ENCODE measurements at places on chromosomes 2 and 18.

- no peak for DNase-seq
These were observed 61.3 kb downstream of the NEB start for GRCh38 chr2:151673016-151673415.

- no peak for DNase-seq
These were observed 62.9 kb downstream of the POMC start for GRCh38 chr2:25105336-25106085.

GRCh38 chr2:239663364-239663924 is 262.6 kb upstream of the HDAC4 start:
- no peak for DNase-seq

GRCh38 chr2:25794544-25795276 is 83.6 kb downstream of the ASXL2 start:
- no peak for DNase-seq

DNA sequence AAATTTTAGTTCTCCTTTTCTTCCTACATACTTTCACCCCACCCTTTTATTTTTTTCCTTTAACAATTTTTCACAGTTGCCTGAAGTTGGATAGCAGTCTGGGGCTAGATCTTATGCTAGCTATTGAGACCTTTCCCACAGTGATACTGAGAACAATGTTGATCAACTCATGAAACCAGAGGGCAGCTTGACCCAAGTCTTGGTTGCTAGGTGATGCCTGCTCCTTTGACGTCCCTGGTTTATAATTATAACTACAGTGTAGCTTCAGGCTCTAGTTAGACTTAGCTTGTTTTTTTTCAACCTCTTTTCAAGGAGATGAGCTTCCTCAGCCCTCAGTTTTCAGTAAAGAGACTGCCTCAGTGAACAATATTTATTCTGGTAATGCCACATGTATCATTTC is 648.5 kb downstream of the IRS1 start:
- DNase-seq = no peak

- no peak for DNase-seq
These were observed 1.3 kb downstream of the RNPEPL1 start for GRCh38 chr2:240569523-240569997.

- DNase-seq = no peak
These were observed 291.6 kb upstream of the STON1 start for GRCh38 chr2:48238381-48238780.

DNA sequence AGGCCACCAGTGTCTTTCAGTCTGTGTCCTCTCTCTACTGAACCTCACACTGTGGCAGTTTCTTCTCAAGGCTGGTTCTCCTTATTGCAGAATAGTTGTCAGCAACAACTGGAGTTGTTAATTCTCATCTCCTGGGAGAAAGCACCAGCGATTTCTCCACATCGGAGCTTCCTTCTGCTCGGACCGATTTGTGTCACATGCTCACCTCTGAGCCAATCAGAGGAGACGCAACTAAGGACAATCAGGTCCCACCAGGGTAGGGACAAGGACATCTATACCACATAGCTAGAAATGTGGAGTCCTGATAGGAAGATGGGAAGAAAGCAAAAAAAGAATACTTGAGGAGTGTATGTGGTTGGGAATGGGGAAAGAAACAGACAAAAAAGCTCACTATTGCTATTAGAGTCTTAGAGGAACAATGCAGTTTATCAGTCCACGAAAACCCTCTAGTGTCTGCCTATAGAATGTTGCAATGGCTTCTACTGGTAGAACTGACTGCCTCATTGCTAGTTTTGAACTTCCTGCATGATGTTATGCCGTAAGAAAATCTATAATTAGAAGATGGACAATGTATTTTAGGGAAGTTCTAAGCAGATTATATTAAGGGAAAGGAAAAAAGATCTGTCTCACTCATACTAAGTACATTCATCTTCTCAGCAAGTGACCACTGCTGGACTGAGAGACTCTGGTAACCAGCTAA is 169.7 kb downstream of the CDCA7 start:
- no peak for DNase-seq

GRCh38 chr18:54911551-54911950 is 47.7 kb downstream of the CCDC68 start:
- no peak for DNase-seq

- no peak for DNase-seq
These were observed 127.4 kb downstream of the GBX2 start for GRCh38 chr2:236040600-236041328.

GRCh38 chr18:31680831-31681568 is 3.4 kb downstream of the B4GALT6 start:
- no peak for DNase-seq

DNA sequence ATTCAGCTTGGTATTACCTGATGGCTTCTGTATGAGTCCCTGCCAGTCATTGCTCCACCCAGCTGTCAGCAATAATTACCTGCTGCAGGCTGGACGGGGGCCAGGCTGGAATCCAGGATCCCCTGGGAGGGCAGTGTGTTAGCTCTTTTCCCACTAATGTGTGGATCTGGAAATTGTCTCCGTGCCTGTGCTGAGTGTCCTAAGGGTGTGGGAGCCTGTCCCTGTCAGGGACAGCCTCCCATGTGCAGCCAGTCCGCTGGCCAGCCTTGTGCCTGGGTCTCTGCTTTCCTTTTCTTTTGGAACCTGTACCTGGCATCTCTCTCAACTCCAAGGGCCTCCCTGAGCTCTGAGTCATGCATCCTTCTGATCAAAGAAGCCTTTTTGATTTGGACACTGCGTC is 107.2 kb upstream of the SPRED2 start:
- DNase-seq = no peak

- DNase-seq = no peak
These were observed 240.8 kb downstream of the BCL11A start for GRCh38 chr2:60312618-60313017.

DNA sequence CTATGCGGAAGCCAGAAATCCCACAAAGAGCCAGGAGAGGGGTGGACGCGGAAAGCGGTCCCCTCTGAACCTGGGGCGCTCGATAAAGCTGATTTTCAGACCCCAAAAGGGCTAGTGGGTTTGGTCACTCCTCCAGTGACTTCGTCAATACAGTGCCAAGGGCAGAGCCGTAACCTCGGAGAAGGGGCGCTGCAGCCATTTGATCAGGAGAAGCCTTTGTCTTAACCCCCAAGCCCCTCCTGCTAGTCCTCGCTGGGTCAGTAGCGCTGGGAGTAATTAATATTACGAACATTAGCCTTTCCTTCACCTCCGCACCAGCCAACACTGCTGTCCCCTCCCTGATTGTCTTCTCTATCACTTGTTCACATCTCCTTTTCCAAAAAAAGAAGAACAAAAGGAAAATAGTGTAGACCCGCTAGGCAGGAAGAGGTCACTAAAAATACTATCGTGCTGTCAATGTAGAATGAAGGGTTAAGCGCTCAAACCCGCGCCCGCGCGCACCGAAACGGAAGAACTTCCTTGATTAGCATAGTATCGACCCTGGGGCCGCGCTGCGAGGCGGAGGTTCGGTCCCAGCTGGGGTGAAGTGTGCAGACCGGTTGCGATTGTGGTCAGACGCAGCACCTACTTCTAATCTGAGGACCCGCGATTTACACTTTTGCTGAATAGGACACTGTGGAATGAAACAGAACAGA is 63.2 kb upstream of the MAPRE2 start:
- DNase-seq = peak; percentile 69

GRCh38 chr2:100791936-100792308 is 28.0 kb upstream of the NPAS2 start:
- DNase-seq = no peak

- DNase-seq = no peak
These were observed 8.9 kb downstream of the ZFP36L2 start for GRCh38 chr2:43217228-43218154.

DNA sequence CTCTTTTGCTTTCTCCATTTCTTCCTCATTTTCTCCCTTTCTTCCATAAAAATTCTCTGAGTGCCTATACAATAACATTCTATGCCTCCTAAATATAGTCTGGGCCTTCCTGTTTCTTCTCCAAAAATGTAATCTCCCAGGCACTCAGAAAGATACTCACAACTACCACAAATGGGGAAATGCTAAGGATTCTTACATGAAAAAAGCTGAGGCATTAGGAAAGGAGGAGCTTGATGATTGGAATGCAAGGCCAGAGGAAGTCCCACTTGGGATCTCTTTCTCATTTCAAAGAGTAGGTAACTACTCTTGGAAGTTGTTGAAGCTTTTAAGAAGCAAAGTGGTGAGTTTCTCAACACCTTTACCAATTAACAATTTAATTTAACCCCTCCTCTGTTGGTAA is 3.4 kb downstream of the VSNL1 start:
- DNase-seq = no peak

DNA sequence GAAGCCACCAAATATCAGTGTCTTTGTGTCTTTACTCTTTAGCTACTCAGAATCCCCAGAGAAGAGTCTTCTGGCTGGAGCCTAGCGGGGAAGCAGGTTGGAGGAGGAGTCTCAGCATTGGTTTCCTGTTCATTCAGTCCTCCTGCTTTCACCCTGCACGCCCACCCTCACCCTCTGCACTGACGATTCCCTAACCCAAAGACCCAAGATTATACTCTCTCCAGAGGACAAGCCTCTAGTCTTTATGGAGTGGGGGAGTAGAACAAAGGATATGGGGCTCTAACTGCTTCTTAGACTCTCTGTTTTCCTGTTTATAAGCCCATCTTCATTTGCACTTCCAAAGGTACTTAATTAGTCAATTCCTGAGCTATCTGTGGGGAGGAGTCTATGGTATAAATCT is 338.8 kb downstream of the AGPS start:
- no peak for DNase-seq

GRCh38 chr2:85326406-85327159 is 1.2 kb downstream of the TGOLN2 start:
- no peak for DNase-seq

DNA sequence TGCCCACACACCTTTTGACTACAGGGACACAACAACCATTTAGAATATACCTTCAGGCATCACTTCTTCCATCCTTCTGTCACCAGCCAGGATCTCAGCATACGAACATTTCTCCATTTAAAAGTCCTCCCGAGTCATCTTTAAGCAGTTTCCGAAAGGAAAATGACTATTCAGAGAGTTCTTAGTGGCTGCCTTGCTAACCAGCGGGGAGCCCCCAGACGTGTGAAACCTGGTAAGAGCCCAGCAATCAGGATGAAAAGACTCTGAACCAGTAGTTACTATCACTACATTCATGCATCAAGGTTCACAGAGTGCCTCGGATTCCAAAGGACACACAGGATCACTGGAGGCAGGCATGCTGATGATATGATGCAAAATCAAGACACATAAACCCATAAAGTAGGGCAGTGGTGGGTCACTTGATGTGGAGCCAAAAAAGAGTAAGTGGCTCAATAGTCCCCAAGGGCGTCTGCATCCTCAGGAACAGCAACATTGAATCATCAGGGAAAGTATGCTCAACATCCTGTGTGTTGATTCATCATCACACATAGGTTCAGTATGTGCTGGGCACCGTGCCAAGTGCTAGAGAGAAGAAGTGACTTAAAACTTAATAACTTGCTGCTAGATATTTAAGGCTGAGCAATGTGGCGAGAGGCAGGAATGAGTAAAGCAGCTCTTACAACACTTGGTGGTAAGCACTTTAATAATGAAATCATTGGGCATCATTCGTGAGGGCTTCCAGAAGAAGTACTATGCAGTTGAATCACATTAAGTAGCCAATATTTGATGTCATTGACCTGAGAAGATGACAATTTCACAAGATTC is 4.4 kb downstream of the CCL20 start:
- DNase-seq = no peak

- DNase-seq = no peak
These were observed 23.5 kb upstream of the ARL5A start for GRCh38 chr2:151851761-151852160.

GRCh38 chr2:172761306-172761705 is 25.7 kb downstream of the RAPGEF4 start:
- no peak for DNase-seq

- DNase-seq = no peak
These were observed 175.9 kb downstream of the DYSF start for GRCh38 chr2:71629273-71629672.

- no peak for DNase-seq
These were observed 50.6 kb upstream of the ITSN2 start for GRCh38 chr2:24410976-24411375.

DNA sequence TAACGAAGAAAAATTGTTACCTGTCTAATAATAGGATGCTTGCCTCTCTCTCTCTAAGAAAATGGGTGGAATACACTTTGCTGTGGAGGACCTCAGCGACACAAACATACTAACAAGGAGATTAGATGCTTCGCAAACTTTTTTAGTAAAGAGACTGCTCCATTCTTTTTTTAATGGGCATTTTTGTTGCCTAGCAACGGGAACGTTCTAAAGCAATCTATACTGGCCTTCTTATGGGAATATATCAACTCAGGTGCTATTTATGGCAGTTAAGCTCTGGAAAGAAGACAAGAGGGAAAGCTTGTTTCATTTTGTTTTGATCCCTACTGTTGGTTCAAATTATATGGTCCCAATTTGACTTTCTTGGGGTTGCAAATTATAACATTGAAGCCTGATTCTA is 86.8 kb upstream of the CBLN2 start:
- no peak for DNase-seq

DNA sequence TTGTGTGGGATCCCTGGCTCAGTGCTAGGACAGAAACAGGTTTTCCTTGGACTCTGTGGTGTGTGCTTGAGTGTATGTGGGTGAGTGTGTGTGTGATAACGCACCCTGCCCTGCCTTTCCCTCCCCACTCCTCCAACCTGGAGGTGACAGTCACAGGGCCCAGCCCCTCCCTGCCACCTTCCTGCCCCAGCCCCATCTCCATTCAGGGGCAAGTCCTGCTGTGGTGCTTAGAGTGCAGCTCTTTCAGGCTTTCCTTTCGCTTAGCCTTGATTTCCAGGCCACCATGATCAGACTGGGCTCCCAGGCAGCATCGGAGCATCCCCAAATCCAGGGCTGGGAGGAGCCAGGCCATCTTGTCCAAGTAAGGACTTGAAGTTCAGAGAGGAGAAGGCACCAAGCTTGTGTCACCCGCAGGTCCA is 185.2 kb downstream of the ZFP36L2 start:
- no peak for DNase-seq

DNA sequence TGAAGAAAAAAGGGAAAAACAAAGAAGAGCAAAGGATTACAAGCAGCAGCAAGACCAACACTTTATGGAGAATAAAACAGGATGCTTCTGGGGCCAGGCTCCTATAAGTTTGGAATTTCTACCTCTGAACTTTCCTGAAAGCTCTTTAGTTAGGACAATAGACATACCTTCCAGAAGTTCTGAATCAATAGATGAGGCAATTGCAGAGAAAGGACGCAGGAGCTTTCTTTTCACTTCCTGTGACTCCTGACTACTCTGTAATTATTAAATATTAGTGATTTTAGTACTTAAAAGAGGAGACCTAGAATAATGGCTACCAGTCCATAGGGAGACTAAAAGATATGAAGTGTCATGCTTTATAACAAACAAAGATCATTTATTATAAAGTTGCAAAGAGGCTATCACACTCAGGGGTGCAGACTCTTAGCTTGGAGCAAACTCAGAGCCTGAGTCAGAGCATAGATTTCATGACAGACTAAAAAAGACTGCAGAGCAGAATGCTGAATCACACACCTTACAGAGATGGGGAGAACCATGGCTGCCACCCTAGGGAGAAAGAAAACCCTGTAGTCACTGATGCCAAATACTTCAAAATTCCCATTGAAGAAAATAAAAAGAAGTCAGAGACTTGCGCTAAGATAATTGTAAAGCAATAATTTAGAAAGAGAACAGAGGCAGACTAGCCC is 52.5 kb upstream of the FAM136A start:
- DNase-seq = no peak

- no peak for DNase-seq
These were observed 63.4 kb upstream of the SP5 start for GRCh38 chr2:170651624-170652325.

Measured in left forelimb (tissue), 1 donor.